D721Med (cell line): ENCODE measurements at places on chromosomes 1 and 21.

DNA sequence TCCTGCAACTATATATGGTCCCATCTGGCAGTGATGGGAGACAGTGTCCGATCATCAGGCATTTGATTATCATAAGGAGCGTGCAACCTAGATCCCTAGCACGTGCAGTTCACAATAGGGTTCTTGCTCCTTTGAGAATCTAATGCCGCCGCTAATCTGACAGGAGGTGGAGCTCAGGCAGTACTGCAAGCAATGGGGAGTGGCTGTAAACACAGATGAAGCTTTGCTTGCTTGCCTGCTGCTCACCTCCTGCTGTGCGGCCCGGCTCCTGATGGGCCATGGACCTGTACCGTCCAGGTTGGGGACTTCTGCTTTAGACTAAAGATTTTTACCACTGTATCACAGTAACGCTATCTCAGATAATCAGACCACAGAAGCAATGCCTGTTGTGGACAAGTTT lies 63.8 kb downstream of the TGFB2 start:
- no peak for DNase-seq

DNA sequence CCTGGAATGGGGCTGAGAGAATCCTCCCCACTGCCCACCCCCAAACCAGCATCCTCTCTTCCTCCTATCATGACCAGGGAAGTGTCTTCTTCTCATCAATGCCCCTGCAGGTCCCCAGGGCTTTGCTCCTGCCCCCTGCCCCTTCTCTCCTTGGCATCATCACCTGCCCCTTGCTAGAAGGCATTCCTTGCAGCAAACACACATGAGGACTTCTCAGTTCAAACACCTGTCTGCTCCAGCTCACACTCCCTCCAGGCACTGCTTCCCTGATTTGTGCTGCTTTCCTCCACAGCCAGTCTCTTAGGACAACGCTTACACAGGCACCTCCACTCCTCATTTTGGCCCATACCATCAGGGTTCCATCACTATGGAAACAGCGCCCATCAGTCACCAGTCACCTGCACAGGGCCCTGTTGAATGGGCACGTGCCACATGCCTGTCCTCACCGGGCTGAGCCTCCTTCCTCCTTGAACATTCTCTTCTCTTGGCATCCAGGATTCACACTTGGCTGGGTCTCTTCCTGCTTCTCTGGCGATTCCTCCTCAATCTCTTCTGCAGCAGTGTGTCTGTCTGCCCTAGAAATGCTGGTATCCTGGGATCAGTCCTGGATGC lies 81.9 kb upstream of the EDN2 start:
- no peak for DNase-seq

- no peak for DNase-seq
Observed at GRCh38 chr1:70836456-70836855, 211.2 kb downstream of the PTGER3 start.

- no peak for DNase-seq
Observed at GRCh38 chr21:42202321-42202720, 16.6 kb upstream of the ABCG1 start.

DNA sequence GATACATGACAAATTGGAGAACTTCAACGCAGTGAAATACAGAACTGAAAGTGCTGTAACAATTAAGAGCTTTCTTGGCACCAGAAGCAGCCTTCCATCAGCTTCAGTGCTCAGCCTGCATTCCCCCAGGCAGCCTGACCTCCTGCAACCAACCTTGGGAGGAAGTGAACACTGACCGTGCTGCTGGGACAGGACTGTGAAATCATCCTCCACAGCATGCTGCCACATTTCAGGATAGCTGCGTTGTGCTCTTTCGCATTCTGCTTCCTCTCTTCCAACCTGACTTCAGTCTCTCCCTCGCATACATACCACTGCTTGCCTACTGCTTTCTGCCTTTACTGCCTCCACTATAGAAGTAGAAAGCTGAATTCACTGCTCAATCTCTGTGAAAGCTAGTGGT lies 388.6 kb downstream of the RWDD3 start:
- no peak for DNase-seq

DNA sequence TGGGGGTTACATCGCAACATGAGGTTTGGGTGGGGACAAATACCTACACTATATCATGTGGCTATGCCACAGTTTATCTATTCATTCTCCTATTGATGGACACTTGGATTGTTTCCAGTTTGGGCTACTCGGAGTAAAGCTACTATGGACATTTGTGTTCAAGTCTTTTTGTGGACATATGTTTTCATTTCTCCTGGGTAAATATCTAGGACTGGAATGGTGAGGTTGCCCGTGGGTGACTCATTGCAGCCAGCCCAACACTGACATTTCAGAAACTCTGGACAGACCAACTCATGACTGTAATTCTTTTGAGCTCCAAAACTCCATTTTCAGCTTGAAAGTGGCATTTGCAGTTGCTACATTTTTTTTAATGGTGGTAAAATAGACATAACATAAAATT lies 82.7 kb downstream of the KAZN start:
- no peak for DNase-seq

DNA sequence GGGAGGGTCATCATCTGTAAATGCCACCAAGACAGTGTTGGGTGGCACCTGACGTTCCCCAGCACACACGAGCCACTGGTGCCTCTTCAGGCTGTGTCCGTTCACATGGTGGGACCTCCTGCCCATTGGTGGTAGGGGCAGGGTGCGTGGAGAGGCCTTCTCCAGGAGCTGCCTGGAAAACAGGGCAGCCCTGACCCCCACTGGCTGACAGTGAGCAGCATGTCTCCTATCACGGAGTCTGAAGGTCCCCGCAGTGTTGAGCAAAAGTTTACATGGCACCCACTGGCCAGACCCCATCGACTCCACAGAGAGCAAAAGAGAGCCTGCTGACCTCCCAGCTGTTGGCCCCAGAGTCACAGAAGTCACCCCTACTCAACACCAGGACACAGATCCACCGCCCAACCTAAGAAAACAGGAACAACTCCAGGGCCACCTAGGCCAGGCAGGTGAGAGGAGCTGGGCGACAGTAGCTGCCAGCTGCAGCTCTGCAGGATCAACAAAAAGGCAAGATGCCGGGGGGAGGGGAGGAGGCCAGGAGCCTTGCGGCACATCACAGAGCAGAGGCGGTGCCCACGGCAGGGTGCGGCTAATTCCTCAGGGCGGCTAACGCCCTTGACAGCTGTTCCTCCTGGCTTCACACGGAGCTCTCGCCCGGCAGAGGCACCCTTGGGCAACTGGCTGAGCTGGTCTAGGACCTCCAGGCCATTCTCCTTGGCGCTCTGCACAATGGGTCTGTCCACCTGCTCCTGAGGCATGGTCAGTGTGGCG lies 14.4 kb upstream of the IFI6 start:
- no peak for DNase-seq

- DNase-seq, result no peak
Observed at GRCh38 chr1:247746391-247746935, 1.5 kb downstream of the OR14A2 start.

- DNase-seq, result no peak
Observed at GRCh38 chr1:240115831-240116230, 24.1 kb downstream of the FMN2 start.

- DNase-seq, result peak; percentile 87
Observed at GRCh38 chr1:90717665-90718410, 736 bp upstream of the BARHL2 start.

GRCh38 chr1:167995038-167995437 lies 58.2 kb upstream of the MPC2 start:
- DNase-seq, result no peak

GRCh38 chr1:154403261-154403943 lies 1.7 kb upstream of the IL6R start:
- DNase-seq, result no peak

DNA sequence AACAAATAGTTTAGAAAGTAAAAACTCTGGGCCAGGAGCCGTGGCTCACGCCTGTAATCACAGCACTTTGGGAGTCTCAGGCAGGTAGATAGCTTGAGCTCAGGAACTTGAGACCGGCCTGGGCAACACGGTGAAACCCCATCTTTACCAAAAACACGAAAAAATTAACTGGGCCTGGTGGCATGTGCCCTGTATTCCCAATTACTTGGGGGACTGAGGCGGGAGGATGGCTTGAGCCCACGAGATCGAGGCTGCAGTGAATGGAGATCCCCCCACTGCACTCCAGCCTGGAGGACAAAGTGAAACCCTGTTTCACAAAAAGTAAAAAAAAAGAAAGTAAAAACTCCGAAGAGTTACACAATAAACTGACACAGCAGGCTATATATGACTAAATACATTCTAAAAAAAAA lies 10.6 kb downstream of the CEP170 start:
- DNase-seq, result no peak

DNA sequence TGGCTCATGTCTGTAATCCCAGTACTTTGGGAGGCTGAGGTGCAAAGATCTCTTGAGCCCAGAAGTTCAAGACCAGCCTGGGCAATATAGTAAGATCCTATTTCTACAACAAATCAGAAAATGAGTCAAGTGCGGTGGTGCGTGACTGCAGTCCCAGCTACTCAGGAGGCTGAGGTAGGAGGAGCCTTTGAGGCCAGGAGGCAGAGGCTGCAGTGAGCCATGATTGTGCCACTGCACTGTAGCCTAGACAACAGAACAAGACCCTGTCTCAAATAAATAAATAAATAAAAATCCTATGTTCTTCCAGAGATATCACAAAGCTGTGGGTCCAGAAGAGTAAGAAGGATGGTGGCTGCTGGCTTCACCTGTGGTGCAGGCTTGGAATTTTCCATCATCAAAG lies 22.1 kb downstream of the CDA start:
- no peak for DNase-seq

DNA sequence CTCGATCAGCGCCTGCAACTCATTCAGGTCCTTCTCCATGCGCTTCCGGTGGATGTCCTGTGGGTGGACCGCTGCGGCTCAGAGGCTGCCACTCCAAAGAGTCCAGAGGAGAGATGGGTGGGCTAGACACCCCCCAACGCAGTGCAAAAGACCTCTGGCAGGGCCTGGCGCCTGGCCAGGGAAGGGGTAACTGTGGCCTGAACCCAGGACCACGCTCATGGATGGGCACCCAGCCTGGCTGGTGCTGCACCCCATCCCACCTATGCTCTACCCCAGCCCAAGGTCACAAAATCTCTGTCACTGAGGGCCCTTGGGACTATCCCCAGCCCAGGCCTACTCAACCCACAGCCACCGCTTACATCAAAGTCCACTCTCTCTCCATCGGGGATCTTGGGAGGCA lies 12.2 kb downstream of the TNNT2 start:
- no peak for DNase-seq

DNA sequence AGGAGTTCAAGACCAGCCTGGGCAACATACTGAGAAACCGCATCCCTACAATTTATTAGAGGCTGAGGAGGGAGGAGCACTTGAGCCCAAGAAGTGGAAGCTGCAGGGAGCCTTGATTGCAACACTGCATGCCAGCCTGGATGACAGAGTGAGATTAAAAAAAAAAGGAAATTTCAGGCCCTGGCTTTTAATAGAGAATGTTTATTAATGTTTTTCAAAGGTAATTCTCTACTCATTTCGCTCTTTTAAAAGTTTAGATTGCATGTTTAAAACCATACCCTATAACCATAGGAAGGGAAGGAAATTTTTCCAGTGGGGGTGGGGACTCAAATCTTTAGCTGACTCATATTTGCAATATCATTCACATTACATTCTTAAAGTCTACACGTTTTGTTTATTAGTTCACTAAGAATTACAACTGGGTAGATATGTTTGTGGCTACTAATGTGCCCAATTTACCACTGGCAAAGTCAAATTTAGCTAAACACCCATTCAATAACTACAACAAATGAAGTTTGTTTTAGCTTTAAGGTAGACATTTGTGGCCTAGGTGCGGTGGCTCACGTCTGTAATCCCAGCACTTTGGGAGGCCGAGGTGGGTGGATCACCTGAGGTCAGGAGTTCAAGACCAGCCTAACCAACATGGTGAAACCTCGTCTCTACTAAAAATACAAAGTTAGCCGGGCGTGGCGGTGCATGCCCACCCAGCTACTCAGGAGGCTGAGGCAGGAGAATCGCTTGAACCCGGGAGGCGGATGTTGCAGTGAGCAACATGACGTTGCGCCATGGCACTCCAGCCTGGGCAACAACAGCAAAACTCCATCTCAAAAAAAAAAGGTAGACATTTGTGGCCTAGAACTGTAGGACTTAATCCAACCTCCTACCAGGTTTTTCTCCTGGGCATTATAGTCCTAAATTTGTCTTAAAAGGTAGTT lies 5.0 kb downstream of the KDM5B start:
- no peak for DNase-seq

DNA sequence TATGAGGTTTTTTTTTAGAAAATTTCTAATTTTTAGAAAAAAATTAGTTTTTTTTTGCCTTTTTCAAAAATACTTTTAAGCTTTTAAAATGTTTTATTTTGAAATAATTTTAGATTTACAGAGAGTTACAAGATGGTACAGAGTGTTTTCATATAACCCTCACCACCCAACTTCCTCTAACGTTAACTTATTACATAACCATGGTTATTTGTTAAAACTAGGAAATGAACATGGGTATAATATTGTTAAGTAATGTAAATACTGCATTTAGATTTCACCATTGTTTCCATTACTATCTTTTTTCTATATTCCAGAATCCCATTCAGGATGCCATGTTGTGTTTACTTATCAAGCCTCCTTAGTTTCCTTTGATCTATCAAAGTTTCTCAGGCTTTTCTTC lies 45.2 kb upstream of the ST6GALNAC3 start:
- no peak for DNase-seq
